ENCODE measurements at places on chromosomes 5 and 9. TPM values are rescaled to one million over a fixed set of nuclear protein-coding genes. Genes with fewer than 3 reads are reported as not detected.

The ADRB2 gene
- 5.9 TPM for total RNA-seq

The FAM81B gene
- not detected for total RNA-seq

The BNC2 gene
- 37.8 TPM for total RNA-seq

DNA sequence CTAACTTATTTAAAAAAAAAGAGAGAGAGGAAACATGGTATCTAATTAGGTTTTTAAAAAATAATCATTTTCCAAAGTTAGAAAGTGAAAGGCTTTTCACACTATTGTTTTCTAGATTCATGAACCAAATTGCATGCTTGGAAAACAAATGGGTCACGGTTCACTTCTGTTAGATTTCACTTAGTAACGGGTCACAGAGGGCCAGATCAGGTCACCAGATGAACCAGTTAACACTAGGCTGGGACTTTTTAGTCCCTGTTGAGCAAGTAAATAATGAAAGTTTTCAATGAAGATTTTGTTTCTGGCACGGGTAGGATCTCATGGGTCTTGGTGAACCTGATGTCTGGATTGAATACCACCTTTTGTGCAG lies 207.2 kb upstream of the RFX3 start:
- DNase-seq: no peak

DNA sequence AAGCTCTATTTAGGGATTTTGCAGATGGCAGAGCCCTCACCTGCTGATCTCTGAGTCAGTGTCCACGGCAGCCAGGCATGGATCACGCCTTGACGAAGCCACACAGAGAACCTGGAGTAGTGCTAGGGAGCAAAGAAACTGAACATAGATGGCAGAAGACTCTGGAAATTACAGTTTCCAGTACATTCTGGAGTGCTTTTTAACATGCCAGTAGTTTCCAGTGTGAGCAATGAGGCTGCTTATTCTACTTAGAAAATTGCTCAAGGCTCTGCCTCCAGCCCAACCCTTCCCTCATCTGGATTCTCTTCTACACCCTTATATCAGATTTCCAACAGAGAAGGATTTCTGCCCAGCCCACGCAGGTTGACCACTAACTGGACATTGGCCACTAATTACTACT lies 203.3 kb downstream of the ADAMTS12 start:
- no peak for DNase-seq

- DNase-seq: peak; percentile 86
These were observed 43.6 kb downstream of the ROPN1L start for GRCh38 chr5:10485142-10485795.

- DNase-seq: no peak
These were observed 157.2 kb upstream of the ATP10B start for GRCh38 chr5:161009194-161009593.

- no peak for DNase-seq
These were observed 46.5 kb downstream of the ISOC1 start for GRCh38 chr5:129141078-129141477.

GRCh38 chr9:224026-224425 lies 9.4 kb downstream of the DOCK8 start:
- no peak for DNase-seq

Measured in stomach (tissue), 19 donors.